ENCODE measurements at places on chromosomes 5 and 9. TPM values are rescaled to one million over a fixed set of nuclear protein-coding genes. Genes with fewer than 3 reads are reported as not detected.

RNF208 gene
- total RNA-seq = 1.9 TPM

IL13 gene
- total RNA-seq = not detected

PCAT7 gene
- 0.74 TPM for total RNA-seq

FBXW5 gene
- total RNA-seq = 91.7 TPM

MCCC2 gene
- total RNA-seq = 40.6 TPM

PLEKHG4B gene
- 1.3 TPM for total RNA-seq

Data from A549 treated with Hydrocortisone at 1 μM for 4 hours (cell line).